ENCODE measurements at places on chromosomes 6 and 20.

DNA sequence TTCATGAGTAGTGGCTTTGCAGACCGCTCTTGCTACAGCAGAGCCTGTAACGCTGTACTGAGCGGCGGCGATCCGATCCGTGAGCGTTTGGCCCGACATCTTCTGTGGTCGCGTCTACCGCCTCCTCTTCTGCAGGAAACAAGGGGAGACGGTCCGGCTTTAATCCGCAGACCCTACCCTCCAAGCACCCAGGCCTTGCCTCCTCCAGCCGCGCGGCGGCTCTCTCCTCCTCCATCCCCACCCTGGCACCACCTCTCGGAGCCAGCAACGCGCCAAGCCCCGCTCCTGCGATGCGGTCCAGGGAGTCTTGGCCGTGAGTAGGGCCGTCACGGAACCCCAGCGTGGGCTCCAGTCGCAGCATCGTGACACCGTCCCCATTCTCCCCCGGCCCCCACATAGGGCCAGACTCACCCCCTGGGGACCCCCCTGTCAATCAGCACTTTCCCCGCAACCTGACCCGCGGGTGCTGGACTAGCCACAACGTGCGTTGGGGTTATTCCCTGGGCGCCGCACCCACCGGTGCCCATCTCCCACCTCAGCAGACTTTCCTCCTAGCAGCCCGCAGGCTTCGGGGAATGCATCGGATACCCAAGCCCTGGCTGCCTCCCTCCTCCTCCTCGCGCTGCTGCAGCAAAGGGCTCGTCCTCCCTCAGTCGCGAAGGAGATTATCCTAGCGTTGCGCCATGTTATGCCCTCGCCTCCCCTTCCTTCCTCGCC is 914 bp downstream of the SNAP91 start:
- no peak for DNase-seq

GRCh38 chr20:57835074-57835452 is 125.2 kb upstream of the PMEPA1 start:
- no peak for DNase-seq

DNA sequence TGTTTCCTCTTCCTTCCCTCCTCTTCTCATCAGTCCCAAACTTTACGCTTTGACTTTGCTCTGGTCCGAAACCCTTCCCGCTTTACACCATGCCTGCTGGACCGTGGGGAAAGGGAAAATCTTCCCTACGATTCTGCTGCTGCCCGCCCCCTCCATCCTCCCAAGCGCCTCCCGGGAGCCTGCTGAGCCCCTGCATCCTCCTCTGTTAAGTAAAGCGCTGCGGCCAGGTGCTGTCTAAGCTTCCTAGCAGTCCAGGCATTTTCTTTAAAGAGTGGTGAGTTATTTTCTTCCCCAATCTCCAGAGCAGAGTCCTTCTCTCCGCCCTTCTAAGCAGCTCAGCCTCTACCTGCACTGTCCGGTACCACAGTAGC is 376.3 kb downstream of the RNGTT start:
- no peak for DNase-seq

DNA sequence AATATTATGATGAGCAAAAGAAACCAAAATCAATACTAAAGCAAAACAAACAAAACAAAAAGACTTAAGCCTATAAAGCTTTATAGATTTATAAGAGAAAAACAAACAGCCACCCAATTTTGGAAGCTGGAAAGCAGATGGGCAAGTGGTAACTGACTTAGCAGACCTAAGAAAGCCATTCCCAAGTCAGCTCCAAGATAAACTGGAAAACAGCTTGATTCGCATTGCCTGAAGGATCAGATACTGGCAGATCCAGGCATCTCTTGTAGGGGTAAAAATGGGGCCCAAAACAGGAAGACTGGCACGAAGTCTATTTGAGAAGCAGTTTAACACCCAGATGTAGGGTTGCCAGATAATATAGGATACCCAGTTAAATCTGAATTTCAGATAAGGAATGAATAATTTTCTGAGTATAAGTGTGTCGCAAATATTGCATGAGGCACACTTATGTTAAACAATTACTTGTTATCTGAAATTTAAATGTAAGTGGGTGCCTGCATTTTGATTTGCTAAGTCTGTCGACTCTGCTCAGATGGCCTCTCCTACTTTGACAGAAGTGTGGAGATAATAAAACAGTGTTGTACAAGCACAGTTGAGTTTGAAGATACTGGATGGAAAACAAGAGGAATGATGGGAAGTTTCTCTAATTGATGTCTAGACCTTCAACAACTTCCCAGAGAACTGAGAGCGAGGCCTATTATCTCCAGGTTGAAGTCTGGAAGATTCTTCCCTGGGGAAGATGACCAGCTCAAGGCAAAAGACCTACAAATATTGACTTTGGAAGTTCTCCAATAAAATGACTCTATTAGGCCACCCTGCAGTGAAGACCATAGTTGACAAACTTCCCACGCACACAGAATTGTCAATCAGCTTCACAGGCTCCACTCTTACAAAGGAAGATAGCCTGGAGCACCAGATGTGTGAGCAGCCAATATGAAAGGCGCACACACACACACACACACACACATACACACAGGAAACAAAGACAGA is 113.4 kb downstream of the FAM50B start:
- DNase-seq: no peak

GRCh38 chr6:85462673-85463072 is 12.8 kb downstream of the NT5E start:
- DNase-seq: no peak

DNA sequence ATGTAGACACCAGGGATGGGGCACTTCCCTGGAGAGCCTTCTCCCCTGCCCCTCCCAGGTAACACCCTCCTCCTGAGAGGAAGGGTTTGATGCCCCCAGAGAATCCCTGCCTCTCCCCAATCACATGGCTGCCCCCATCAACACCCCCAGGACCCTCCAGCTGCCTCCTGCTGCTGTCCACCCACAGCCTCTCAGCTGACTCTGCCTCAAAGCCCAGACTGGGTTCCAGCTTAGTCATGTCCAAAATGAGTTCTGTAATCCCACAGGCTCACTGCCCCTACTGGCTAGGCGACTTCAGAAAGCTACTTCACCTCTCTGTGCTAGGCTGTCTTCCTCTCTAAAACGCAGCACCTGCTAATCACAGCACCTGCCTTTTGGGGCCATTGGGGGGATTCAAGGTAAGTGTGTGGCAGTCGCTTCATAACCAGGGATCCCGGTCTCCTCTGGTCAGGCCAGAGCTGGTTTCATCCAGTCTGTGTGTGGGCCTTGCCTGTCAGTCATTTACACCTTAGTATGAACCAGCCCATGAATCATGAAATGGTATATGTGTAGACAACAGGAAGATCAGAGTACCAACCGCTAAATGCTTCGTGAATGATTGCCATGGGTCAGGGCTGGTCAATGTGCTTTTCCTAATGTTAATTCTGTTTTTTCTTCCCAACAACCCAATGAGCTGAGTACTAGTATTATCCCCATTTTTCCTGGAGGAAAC is 40.4 kb downstream of the TFEB start:
- DNase-seq: no peak

GRCh38 chr6:81889377-81890053 is 137.0 kb upstream of the TENT5A start:
- no peak for DNase-seq

- DNase-seq: no peak
Observed at GRCh38 chr6:13101409-13101808, 226.9 kb downstream of the TBC1D7 start.

GRCh38 chr6:27810768-27811450 is 101.3 kb downstream of the OR2B2 start:
- peak; percentile 69 for DNase-seq

- no peak for DNase-seq
Observed at GRCh38 chr6:148890652-148891404, 144.0 kb downstream of the UST start.

- no peak for DNase-seq
Observed at GRCh38 chr20:63833776-63834490, 2.9 kb upstream of the ZBTB46 start.

DNA sequence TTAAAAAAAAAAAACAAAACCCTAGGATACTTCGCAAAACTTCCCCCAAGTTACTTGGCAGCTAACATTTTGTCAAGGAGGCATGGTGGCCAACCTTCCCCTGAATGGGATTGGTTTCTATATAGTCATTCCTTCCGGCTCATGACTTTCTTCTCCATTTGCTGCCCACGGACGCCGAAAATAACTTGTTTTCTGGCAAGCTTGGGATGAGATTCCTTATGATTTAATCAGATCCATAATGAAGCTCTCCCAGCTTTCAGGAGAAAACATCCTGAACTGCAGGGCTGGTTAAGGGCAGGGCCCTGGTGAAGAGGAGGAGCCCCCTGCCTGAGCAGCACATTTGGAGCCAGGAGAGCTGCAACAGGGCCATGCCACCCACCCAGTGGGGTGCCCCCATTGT is 49.9 kb downstream of the PPP1R16B start:
- DNase-seq: no peak

GRCh38 chr6:78340755-78341154 is 526.6 kb upstream of the IRAK1BP1 start:
- DNase-seq: no peak

DNA sequence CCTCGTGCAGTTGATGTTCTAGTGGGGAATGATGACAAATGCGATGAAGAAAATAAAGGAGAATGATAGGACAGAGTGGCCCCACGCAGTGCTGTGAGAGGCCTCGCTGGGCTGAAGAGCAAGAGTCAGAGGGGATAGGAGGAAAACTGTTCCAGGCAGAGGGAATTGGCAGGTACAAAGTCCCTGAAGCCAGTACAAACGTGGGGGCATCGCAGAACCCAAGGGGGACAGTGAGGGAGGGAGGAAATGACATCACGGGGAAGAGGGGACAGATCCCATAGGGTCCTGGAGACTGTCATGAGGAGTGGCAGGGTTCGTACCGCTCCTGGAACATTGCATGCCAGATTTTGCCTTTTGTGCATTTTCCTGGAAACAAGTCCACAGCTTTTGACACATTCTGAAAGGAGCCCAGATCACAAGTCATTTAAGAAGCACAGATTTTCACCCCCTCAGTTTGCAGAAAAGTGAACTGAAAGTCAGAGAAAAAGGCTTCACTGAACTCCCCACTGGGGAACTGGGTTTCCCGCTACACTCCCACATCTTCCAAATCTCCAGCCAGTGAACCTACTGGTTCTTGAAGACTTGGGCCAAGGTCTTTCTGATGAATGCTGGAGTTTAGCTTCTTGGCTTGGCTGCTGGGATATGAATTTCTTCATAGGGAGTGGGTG is 77.0 kb downstream of the SULF2 start:
- DNase-seq: no peak

GRCh38 chr6:32163559-32164258 is 686 bp upstream of the EGFL8 start:
- DNase-seq: no peak

GRCh38 chr6:99330159-99330558 is 19.3 kb downstream of the FAXC start:
- DNase-seq: peak; percentile 15

DNA sequence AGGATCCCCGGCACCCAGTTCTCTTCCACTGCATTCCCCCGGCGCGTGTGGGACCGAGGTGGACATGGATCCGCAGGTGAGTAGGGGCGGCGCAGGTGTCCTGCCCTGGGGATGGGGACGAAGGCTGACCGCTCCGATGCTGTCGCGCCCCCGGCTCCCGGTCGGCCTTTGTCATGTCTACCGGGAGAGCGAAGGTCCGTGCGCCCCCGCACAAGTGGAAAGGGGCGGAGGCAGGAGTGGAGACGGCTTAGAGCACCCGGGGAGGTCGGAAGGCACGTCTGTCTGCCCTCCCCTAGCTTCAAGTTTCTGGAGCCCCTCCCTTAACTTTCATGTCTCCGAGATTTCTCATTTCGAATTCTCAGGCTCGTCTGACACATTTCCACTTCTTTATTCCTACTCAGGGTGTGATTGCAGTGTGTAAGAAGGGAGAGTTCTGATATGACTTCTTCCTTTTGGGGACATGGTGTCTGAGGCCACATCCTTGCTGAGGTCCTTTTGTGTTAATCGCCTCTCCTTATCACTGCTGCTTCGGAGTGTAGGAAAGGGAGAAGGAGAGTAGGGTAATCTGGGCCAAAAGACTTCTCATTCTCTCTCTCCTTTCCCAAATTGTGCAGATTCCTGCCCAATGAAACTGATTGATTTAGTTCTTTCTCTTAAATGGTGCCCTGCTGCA is 435 bp downstream of the KIFC1 start:
- peak; percentile 38 for DNase-seq

DNA sequence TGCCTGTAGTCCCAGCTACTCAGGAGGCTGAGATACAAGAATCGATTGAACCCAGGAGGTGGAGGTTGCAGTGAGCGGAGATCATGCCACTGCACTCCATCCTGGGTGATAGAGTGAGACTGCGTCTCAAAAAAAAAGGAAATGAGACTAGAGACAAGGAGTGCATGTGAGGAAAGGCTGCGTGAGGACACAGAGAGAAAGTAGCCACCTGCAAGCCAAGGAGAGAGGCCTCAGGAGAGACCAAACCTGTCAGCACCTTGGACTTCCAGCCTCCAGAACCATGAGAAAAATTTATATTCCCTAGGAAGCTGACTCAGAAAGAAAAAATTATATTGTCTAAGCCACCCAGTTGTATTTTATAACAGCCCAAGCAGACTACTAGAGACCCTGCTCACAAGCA is 7.4 kb upstream of the BEND3 start:
- no peak for DNase-seq

DNA sequence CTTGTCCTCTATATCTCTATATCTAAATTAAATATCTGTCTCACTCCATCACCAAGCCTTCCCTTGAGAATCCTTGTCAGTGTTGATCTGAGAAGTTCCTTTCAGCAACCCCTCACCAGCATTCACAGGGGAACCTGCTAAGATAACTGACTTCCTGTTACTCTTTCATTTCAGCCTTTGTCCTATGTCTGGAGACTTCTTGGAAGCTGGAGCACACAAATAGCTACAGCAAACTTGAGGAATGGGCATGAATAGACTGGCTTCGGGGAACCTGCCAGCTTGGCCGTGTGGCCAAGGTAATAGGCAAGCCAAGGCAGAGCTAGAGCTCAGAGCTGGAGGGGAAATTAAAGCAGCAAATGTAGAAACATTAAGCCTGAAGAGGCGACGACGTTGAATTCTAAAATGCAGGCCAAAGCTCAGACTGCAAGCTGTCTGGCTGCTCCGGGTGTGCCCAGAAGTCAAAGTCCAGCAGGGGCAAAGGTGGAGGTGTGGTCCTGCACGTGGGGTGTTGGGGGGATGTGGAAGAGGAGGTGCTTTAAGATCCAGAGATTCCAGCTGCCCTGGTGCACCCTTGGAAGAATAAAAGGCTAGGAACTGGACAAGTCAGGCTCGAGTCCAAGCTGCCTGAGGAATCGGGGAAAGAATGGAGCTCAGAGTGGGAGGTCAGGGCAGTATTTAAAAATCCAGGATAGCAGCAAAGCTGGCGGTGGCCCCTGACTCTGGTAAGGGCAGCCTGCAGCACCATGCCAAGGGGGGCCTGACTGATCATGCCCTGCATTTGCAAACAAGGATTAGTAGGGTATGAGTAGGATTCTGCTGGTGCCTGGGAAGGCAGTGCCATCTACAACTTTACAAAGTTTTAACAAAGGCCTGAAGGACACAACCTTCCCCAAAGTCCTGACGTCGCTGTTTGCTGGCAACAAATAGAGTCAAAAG is 185.0 kb upstream of the SGK1 start:
- no peak for DNase-seq

GRCh38 chr6:137824896-137825295 is 42.2 kb upstream of the TNFAIP3 start:
- no peak for DNase-seq

Measured in T-helper 2 cell (primary cell).